ENCODE measurements at places on chromosomes 11 and 22.

DNA sequence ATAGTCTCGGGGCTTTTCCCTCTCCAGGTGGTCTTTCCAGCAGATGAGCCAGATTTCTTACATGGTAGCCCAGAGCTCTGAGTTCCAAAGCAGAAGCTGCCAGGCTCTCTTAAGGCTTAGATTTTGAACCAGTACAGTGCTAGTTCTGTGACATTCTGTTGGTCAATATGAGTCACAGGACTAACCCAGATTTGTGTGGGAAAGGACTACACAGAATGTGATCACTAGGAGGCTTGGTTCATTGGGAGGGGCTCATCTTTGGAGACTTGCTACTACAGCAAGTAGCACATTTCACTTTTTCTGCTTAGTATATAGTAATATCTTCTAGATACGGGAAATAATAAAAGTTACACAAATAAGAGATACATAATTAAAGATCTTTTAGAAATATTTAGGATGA, 24.1 kb downstream of the RNF214 start:
- no peak for DNase-seq

DNA sequence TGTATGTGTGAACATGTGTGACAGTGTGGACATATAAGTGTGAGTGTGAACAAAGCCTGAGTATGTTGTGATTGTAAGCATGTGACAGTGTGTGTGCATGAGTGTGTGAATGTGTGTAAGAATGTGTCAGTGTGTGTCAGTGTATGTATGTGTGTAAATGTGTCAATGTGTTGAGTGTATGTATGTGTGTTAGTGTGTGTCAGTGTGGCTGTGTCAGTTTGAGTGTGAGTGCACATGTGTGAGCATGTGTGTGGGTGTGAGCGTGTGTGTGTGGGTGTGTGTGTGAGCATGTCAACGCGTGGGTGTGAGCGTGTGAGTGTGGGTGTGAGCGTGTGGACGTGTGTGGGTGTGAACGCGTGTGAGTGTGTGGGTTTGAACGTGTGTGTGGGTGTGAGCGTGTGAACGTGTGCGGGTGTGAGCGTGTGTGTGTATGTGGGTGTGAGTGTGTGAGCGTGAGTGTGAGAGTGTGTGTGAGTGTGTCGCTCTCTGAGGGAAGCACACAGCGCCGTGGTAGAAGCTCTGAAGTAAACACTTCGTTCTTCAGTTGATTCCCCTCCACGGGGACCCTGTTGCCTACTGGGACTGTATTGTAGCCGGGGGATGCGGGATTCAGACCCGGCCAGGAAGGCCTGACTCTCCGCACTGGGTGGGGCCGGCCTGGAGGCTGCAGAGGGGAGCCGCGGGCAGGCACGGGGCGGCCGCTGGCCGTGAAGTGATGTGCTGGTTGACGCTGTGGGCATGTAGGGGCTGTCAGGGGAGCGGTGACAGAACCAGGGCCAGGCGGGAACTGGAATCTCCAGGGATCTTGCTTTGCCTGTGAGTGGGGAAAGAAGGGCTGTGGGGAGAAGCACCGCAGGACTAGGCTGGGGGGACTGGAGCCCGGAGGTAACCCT, 21.1 kb downstream of the RPS6KA4 start:
- no peak for DNase-seq

- DNase-seq, result no peak
Measured at GRCh38 chr11:28910926-28911325, 802.7 kb downstream of the METTL15 start.

DNA sequence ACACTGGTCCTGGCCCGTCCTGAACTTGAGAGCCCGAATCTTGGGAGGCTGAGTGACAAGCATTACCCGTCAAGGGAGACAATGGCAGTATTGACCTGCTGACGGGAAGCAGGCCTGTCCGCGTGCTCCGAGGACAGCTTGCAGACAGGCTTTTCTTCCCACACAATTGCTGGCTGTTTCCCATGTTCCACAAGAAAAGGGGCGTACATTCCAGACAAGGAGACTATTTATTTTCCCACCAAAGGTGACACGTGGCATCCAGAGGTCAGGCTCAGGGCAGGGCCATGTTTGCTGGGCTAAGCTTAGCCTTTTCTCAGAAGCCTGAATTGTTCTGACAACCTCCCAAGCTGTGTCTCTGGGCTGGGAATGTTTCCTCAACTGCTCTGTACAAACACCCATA, 86.9 kb upstream of the SPON1 start:
- no peak for DNase-seq

GRCh38 chr11:9691865-9692264, 28.0 kb downstream of the SWAP70 start:
- no peak for DNase-seq

GRCh38 chr11:95341221-95341620, 110.2 kb upstream of the SESN3 start:
- DNase-seq, result no peak

GRCh38 chr11:16759857-16760508, 21.5 kb downstream of the C11orf58 start:
- no peak for DNase-seq

- DNase-seq, result no peak
Measured at GRCh38 chr11:106957030-106957482, 61.2 kb downstream of the GUCY1A2 start.

DNA sequence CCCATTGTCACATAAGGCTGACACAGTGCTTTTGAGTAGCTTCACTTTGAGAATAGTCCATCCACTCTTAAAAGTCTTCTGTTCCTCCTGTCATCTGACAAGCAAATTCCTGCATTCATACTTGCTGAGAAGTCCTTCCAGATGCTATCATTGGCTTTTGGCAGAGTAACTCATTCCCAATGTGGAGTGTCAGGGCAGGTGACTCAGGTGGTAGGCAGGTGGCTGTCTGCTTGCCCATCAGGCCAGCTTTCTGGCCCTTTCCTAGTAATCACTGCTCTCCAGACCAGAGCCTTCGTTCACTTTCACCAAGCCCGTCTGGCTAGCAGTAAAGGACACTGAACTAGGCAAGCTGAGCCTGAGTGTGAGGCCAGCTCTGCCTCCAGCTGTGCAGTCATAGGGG, 162.5 kb upstream of the CCDC90B start:
- no peak for DNase-seq

GRCh38 chr11:68441466-68442230, 18.9 kb upstream of the PPP6R3 start:
- no peak for DNase-seq

DNA sequence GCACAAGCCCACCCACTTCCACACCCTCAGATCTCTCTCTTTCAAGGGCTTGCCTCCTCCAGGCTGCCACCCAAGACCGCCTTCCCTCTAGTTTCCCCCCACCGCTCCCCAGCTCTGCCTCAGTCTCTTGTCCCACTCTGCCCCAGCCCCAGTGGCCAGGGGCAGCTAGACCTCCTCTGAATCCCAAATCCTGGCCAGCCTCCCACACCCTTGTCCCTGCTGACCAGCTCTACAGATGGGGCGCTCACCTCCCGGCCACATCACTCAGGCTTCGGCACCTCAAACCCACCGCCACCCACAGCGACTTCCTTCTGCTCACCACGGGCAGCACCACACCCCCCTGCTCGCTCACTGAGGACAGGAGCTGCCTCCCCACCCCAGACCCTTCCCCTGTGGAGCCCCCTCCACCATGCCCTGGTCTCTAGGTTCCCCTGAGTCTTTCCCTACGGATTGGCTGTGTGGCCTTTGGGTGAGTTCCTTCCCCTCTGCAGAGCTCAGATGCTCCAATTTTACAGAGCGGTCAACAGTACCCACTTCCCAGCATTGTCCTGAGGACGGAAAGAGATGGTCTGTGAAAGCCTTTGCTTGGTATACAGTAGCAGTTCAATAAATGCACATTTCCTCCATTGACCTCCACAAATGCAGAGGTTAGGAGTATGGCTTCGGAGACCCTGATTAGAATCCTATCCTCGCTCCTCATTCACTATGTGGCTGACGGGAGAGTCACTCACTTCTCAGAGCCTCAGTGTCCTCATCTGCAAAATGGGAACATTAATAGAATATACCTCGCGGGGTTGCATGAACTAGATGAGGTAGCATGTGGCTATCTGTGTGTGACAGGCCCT, 11.5 kb upstream of the SPI1 start:
- DNase-seq, result no peak

- no peak for DNase-seq
Measured at GRCh38 chr11:104700609-104701008, 197.7 kb downstream of the CASP12 start.

DNA sequence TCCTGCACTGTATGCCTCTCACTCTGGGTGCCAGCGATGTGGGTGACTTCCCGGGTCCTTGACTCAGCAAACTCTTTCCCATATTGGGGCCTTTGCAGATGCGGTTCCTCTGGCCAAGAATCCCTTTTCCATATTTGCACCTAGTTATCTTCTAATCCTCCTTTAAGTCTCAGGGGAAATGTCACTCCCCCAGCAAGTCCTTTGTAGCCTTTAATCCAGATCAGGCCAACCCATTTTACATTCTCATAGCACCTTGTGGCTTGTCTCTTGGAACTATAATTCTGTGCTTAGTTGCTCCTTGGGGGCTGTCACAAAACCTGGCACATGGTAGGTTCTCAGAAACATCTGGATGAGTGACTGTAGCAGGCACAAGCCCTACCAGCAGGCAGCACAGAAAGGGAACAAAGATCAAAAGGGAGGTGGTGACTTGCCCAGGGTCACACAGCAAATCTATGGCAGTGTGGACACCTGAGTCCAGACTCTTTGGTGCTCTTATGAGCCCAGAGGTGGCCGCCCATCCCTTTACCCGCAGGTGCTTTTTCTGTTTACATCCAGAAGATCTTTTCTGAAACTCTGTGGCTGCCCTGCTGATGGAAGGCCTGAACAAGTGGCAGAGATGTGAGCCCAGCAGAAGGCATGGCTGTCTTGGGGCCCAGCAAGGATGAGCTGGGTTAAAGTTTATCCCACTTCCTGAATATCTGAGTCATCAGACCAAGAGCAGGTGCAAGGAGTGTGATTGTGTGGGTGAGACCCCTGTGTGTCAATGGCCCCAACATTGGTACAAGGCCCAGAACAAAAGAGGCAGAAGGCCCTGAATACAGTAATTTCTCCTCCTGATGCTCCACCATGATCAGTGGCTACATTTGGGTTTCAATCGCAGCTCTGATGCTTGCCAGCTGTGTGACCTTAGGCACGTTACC, 78.6 kb upstream of the GRK3 start:
- no peak for DNase-seq

- DNase-seq, result no peak
Measured at GRCh38 chr22:18063306-18063705, 14.5 kb upstream of the PEX26 start.

GRCh38 chr11:92523611-92524010, 299.0 kb downstream of the FAT3 start:
- DNase-seq, result no peak
